Activated CD8-positive, alpha-beta memory T cell treated with anti-CD3 and anti-CD28 coated beads for 36 hours (primary cell): ENCODE measurements at places on chromosomes 11 and 22. TPM values are rescaled to one million over a fixed set of nuclear protein-coding genes. Genes with fewer than 3 reads are reported as not detected.

CLCF1 gene
- total RNA-seq = 3.5 TPM

OR6X1 gene
- not detected for total RNA-seq

NAV2 gene
- total RNA-seq = 0.25 TPM

ROBO4 gene
- not detected for total RNA-seq

GGA1 gene
- 75.5 TPM for total RNA-seq

PRODH gene
- total RNA-seq = 0.13 TPM

ARHGAP20 gene
- total RNA-seq = not detected

PLEKHB1 gene
- total RNA-seq = 7.7 TPM

FLRT1 gene
- total RNA-seq = not detected

NCAPH2 gene
- total RNA-seq = 153 TPM

UBQLNL gene
- total RNA-seq = 0.10 TPM

LYVE1 gene
- total RNA-seq = not detected

PTPN5 gene
- not detected for total RNA-seq

RTL10 gene
- 20.6 TPM for total RNA-seq

MRGPRE gene
- not detected for total RNA-seq

PGR gene
- not detected for total RNA-seq

STK33 gene
- total RNA-seq = 3.1 TPM

HPX gene
- not detected for total RNA-seq

P4HA3 gene
- not detected for total RNA-seq

COX8A gene
- 446 TPM for total RNA-seq

ARL2 gene
- total RNA-seq = 134 TPM

OR4A16 gene
- total RNA-seq = not detected

GGT5 gene
- not detected for total RNA-seq

PGM2L1 gene
- 10.4 TPM for total RNA-seq

A4GALT gene
- total RNA-seq = not detected

FOLR1 gene
- total RNA-seq = not detected

HIKESHI gene
- 53.5 TPM for total RNA-seq

LARGE2 gene
- 2.4 TPM for total RNA-seq

OR51E2 gene
- not detected for total RNA-seq

TRPM5 gene
- total RNA-seq = not detected
